OCI-LY7 (cell line): ENCODE measurements at places on chromosomes 7 and 10. TPM values are rescaled to one million over a fixed set of nuclear protein-coding genes. Genes with fewer than 3 reads are reported as not detected.

CARD11 gene
- 62.8 and 63.5 TPM in 2 replicates for total RNA-seq

SPDYE5 gene
- total RNA-seq: not detected in 2 replicates

TRIM50 gene
- total RNA-seq: 0.40 TPM in 1 of 2 replicates, not detected in the other

AKR1C1 gene
- not detected in 2 replicates for total RNA-seq
